HepG2 (cell line): ENCODE measurements at places on chromosomes 11 and 22. TPM values are rescaled to one million over a fixed set of nuclear protein-coding genes. Genes with fewer than 3 reads are reported as not detected.

- no peaks in the 10 kb centered on the region for H3K4me1 ChIP-seq
- no peak overlapping the region for H3K4me3 ChIP-seq
- H3K36me3 ChIP-seq, result no peaks in the 10 kb centered on the region
Observed at GRCh38 chr11:60625262-60625661, 74.2 kb upstream of the MS4A8 start.

GRCh38 chr11:96106645-96107044 is 182.7 kb upstream of the MTMR2 start:
- H3K27ac ChIP-seq, result no peak overlapping the region
- no peak for DNase-seq
- no peaks in the 10 kb centered on the region for H3K27me3 ChIP-seq
- H3K4me3 ChIP-seq, result no peak overlapping the region
- H3K36me3 ChIP-seq, result peaks cover 6% of the 10 kb centered on the region; the same call in 1 of the 3 replicates
- H3K4me1 ChIP-seq, result peaks cover 83% of the 10 kb centered on the region

GRCh38 chr22:30408388-30409102 is 11.7 kb downstream of the SEC14L2 start:
- no peak overlapping the region for H3K4me3 ChIP-seq
- H3K27ac ChIP-seq, result no peak overlapping the region
- DNase-seq, result peak; percentile 35
- no peaks in the 10 kb centered on the region for H3K27me3 ChIP-seq
- H3K36me3 ChIP-seq, result peaks cover 36% of the 10 kb centered on the region; the same call in 2 of the 3 replicates

- DNase-seq, result no peak
- H3K4me3 ChIP-seq, result no peak overlapping the region
- H3K27ac ChIP-seq, result no peak overlapping the region
- H3K4me1 ChIP-seq, result no peaks in the 10 kb centered on the region
- H3K27me3 ChIP-seq, result no peaks in the 10 kb centered on the region; the same call in 2 of the 3 replicates
Observed at GRCh38 chr11:11044137-11044855, 186.4 kb upstream of the ZBED5 start.

DNA sequence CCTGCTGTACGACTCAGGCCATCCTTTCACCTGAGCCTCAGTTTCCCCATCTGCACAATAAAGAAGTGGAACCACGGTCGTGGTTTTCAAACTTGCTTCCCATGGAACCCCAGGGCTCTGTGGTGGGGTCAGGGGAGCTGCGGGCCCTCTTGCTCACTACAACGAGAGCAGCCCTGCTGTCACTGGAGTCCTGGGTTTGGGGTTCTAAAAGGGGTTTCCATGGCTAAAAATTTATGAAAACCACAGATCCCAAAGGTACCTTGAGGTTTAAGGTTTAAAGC is 45.4 kb upstream of the CARS1 start:
- H3K27ac ChIP-seq, result no peak overlapping the region
- H3K4me1 ChIP-seq, result no peaks in the 10 kb centered on the region
- no peaks in the 10 kb centered on the region for H3K36me3 ChIP-seq

- no peak overlapping the region for H3K27ac ChIP-seq
- no peaks in the 10 kb centered on the region for H3K4me1 ChIP-seq
- H3K27me3 ChIP-seq, result no peaks in the 10 kb centered on the region
Observed at GRCh38 chr11:131178596-131178995, 191.8 kb upstream of the NTM start.

- no peaks in the 10 kb centered on the region for H3K36me3 ChIP-seq
- H3K27me3 ChIP-seq, result no peaks in the 10 kb centered on the region
- H3K4me3 ChIP-seq, result no peak overlapping the region
- DNase-seq, result no peak
Observed at GRCh38 chr22:37254209-37254866, 10.3 kb upstream of the RAC2 start.

DNA sequence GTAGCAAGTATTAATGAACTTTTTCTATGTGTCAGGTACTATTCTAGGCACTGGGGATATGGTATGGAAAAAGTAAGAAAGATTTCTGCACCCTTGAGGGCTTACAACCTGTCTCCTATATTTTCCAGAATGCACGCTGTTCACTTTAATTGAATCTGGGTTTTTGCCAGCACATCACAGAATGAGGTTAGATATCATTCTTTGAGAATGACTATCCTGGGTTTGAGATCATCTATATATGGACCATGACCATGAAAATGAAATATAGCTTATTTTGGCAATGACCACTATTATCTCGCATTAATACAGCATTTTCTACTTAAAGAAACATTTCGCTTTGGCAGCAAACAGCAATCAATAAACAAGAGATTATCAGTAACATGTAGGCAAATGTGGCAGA is 46.9 kb downstream of the C11orf71 start:
- no peak overlapping the region for H3K4me3 ChIP-seq
- DNase-seq, result no peak
- no peaks in the 10 kb centered on the region for H3K4me1 ChIP-seq
- H3K36me3 ChIP-seq, result no peaks in the 10 kb centered on the region
- no peak overlapping the region for H3K27ac ChIP-seq
- no peaks in the 10 kb centered on the region for H3K27me3 ChIP-seq

- no peak overlapping the region for H3K27ac ChIP-seq
- DNase-seq, result no peak
- no peak overlapping the region for H3K4me3 ChIP-seq
- no peaks in the 10 kb centered on the region for H3K27me3 ChIP-seq
- peaks cover 13% of the 10 kb centered on the region for H3K36me3 ChIP-seq
Observed at GRCh38 chr11:16750417-16750816, 12.0 kb downstream of the C11orf58 start.

- H3K4me1 ChIP-seq, result peaks cover 56% of the 10 kb centered on the region
- peak overlapping the region; percentile 50 for H3K27ac ChIP-seq
- peak; percentile 36 for DNase-seq
- H3K4me3 ChIP-seq, result peak overlapping the region; percentile 81
- peaks cover 2% of the 10 kb centered on the region; the same call in 1 of the 2 replicates for H3K27me3 ChIP-seq
- no peaks in the 10 kb centered on the region for H3K36me3 ChIP-seq
Observed at GRCh38 chr11:118928870-118929500, 3.3 kb upstream of the BCL9L start.

DNA sequence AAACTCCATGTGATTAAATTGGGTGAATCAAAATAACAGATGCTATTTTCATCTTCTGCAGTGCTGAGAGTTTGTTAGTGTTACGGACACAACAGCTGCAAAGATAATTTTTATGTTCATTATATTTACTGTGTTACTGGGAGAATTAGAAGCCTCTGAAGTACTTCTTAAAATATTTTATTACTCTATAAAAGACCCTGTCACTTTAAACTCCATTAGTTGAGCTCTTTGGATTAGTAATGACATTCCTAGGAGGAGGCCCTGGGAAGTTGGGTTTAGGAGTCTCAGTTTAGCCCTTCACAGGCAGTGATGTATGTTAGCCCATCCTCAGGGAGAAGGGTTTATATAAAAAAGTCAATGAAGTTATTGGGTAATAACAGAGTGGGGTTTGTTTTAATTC is 596.7 kb downstream of the JRKL start:
- no peaks in the 10 kb centered on the region for H3K4me1 ChIP-seq
- H3K36me3 ChIP-seq, result no peaks in the 10 kb centered on the region
- no peak for DNase-seq
- H3K27me3 ChIP-seq, result no peaks in the 10 kb centered on the region

DNA sequence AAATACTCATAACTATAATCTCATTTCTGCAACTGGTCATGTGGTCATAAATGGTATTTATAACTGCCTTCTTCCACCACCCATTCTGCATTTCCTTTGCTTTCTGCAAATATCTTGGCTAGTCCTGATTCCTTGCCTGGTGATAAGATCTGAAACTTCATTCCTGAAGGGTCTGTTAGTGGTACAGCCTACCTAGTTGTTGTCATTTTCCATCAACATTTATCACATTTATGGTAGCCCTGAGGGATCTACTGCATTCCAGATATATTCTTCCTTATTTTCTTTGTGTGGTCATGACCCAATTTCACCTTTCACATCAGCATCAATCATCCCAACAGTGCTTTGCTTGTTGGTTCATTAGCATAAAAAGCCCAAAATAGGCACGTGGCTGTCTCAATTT is 50.1 kb downstream of the DDX6 start:
- H3K27ac ChIP-seq, result no peak overlapping the region
- no peaks in the 10 kb centered on the region; the same call in 1 of the 2 replicates for H3K27me3 ChIP-seq
- H3K4me3 ChIP-seq, result no peak overlapping the region
- H3K4me1 ChIP-seq, result peaks cover 11% of the 10 kb centered on the region; the same call in 1 of the 2 replicates
- no peaks in the 10 kb centered on the region for H3K36me3 ChIP-seq
- DNase-seq, result no peak

- peaks cover 36% of the 10 kb centered on the region; the same call in 2 of the 3 replicates for H3K27me3 ChIP-seq
- H3K27ac ChIP-seq, result no peak overlapping the region
- no peak overlapping the region for H3K4me3 ChIP-seq
- H3K36me3 ChIP-seq, result no peaks in the 10 kb centered on the region
Observed at GRCh38 chr22:37279331-37280181, 2.8 kb upstream of the CYTH4 start.

DNA sequence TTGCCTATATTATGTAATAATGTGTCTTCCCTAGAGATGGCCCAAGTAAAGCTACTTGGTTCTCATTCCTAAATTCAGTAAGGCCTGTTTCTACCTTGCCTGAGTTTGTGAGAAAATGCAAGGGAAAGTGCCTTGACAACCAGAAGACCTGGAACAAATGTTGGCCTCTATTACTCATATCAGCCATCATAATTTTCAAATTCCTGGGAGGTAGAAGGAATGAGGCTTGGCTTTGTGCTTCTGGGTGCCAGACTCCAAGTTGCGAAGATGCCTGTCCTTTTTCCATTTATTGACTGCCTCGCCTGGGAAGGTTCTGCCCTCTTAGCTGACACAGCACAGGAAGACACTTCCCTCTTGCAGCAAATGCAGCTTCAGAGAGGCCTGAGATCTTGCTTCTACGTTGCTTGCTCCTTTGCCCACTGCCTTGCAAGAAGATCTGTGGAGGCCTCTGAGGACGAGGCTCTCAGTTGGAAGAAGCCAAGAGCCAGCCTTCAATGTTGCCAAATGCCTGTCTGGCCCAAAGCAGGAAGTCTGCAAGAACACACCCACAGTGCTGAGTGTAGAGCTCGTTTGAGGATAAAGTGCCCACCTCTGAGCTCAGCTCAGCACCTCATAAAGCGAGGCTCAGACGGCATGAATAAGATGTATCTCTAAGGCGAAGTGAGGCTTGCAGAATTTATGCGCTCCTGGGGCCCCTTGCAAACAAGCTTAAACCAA is 120.1 kb downstream of the GALNT18 start:
- H3K27ac ChIP-seq, result no peak overlapping the region
- H3K27me3 ChIP-seq, result 0 out of 2 replicates have a peak, but pooled peaks cover 2% of the 10 kb centered on the region
- no peak overlapping the region for H3K4me3 ChIP-seq
- H3K36me3 ChIP-seq, result no peaks in the 10 kb centered on the region
- DNase-seq, result no peak

GRCh38 chr11:19323502-19323901 is 82.8 kb upstream of the E2F8 start:
- H3K27me3 ChIP-seq, result no peaks in the 10 kb centered on the region
- H3K27ac ChIP-seq, result no peak overlapping the region
- no peak for DNase-seq
- no peaks in the 10 kb centered on the region for H3K36me3 ChIP-seq
- H3K4me3 ChIP-seq, result no peak overlapping the region

DNA sequence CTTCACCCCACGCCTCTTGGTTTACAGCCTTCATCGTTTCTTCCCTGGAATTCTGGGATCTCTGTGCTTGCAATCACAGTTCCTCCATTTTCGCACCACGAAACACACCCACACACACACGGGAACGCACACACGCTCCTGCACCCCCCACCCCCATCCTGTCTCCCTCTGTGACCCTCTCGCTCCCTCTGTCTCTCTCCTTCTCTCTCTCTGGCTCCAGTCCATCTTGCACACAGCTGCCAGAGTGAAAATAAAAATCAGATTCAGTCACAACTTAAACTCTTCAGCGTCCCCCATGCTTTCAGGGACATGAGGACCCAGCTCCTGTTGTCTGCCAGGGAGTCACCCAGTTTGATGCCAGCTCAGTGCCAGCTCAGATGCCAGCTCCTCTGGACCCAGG is 3.0 kb downstream of the GAL start:
- H3K27me3 ChIP-seq, result peaks cover 73% of the 10 kb centered on the region
- H3K27ac ChIP-seq, result no peak overlapping the region
- H3K4me1 ChIP-seq, result peaks cover 8% of the 10 kb centered on the region; the same call in 1 of the 2 replicates
- no peak overlapping the region for H3K4me3 ChIP-seq

- H3K27ac ChIP-seq, result no peak overlapping the region
- H3K27me3 ChIP-seq, result no peaks in the 10 kb centered on the region
- H3K4me1 ChIP-seq, result no peaks in the 10 kb centered on the region
- H3K4me3 ChIP-seq, result no peak overlapping the region
Observed at GRCh38 chr11:85109141-85109540, 518.0 kb downstream of the DLG2 start.

GRCh38 chr22:39181778-39182177 is 29.3 kb upstream of the CBX7 start:
- peaks cover 56% of the 10 kb centered on the region for H3K4me1 ChIP-seq
- peaks cover 14% of the 10 kb centered on the region; the same call in 1 of the 3 replicates for H3K27me3 ChIP-seq

- H3K4me1 ChIP-seq, result no peaks in the 10 kb centered on the region
- no peak overlapping the region for H3K4me3 ChIP-seq
- DNase-seq, result no peak
- H3K27me3 ChIP-seq, result peaks cover 5% of the 10 kb centered on the region
Observed at GRCh38 chr11:45568049-45568448, 97.4 kb downstream of the CHST1 start.

- no peak for DNase-seq
- H3K27me3 ChIP-seq, result no peaks in the 10 kb centered on the region
- H3K4me1 ChIP-seq, result no peaks in the 10 kb centered on the region
- H3K36me3 ChIP-seq, result peaks cover 83% of the 10 kb centered on the region
- H3K27ac ChIP-seq, result no peak overlapping the region
- H3K4me3 ChIP-seq, result no peak overlapping the region
Observed at GRCh38 chr11:20111871-20112270, 48.4 kb downstream of the DBX1 start.

GRCh38 chr11:20154381-20154780 is 5.9 kb downstream of the DBX1 start:
- no peak for DNase-seq
- peaks cover 11% of the 10 kb centered on the region for H3K27me3 ChIP-seq
- no peaks in the 10 kb centered on the region for H3K4me1 ChIP-seq
- no peak overlapping the region for H3K27ac ChIP-seq

GRCh38 chr11:19430346-19430745 is 189.6 kb upstream of the E2F8 start:
- H3K4me1 ChIP-seq, result no peaks in the 10 kb centered on the region
- no peak overlapping the region for H3K27ac ChIP-seq
- H3K36me3 ChIP-seq, result no peaks in the 10 kb centered on the region
- H3K27me3 ChIP-seq, result peaks cover 12% of the 10 kb centered on the region; the same call in 1 of the 3 replicates

The VSIG10L2 gene
- not detected in 2 replicates for total RNA-seq

The GPR83 gene
- total RNA-seq, result 0.04 and 0.10 TPM in 2 replicates

The APOL5 gene
- total RNA-seq, result not detected in 2 replicates

The CABP4 gene
- not detected in 2 replicates for total RNA-seq

The C11orf42 gene
- not detected in 2 replicates for total RNA-seq

The EIF4G2 gene
- 546 and 803 TPM in 2 replicates for total RNA-seq

The TRIM48 gene
- total RNA-seq, result not detected in 2 replicates

The MAPK1 gene
- 107 and 154 TPM in 2 replicates for total RNA-seq

The INS gene
- not detected in 2 replicates for total RNA-seq

The NRXN2 gene
- not detected in 2 replicates for total RNA-seq

The BTG4 gene
- not detected in 2 replicates for total RNA-seq

The OR8D4 gene
- not detected in 2 replicates for total RNA-seq

The TIMP3 gene
- 28.7 and 57.3 TPM in 2 replicates for total RNA-seq

The NDUFS8 gene
- total RNA-seq, result 120 and 158 TPM in 2 replicates

The RAB3IL1 gene
- 1.2 and 1.3 TPM in 2 replicates for total RNA-seq

The SLC7A4 gene
- total RNA-seq, result not detected in 2 replicates

The MRPL48 gene
- total RNA-seq, result 67.9 and 97.3 TPM in 2 replicates

The LARGE1 gene
- total RNA-seq, result 10.2 and 11.0 TPM in 2 replicates
